ENCODE measurements at places on chromosomes 16 and 17.

DNA sequence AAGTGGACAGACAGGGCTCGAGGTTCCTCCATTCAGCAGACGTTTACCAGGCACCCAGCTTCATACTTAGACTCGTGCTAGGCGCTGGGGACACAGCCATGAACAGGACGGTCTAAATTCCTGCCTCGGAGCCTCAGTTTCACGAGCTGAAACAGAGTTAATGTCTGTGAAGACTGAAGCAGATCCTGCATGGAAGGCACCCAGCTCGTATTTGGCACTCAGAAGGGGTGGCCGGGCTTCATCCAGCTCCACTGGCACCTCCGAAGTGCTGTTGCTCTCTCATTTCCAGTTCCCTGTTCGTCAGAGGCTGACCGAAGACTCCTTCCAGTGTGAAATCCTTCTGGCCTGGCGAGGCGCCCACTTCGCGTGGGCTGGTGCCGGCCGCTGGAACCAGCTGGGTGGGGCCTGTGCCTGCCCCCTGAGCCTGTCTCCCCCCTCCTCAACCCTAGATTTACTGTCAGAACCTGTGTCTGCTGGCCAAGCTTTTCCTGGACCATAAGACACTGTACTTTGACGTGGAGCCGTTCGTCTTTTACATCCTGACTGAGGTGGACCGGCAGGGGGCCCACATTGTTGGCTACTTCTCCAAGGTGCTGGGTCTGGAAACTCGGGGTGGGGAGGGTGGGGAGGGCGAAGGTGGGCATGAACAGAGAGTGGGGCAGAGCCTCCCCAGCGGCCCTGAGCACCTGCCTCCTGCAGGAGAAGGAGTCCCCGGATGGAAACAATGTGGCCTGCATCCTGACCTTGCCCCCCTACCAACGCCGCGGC lies 5.8 kb downstream of the PRSS8 start:
- no peak for DNase-seq

DNA sequence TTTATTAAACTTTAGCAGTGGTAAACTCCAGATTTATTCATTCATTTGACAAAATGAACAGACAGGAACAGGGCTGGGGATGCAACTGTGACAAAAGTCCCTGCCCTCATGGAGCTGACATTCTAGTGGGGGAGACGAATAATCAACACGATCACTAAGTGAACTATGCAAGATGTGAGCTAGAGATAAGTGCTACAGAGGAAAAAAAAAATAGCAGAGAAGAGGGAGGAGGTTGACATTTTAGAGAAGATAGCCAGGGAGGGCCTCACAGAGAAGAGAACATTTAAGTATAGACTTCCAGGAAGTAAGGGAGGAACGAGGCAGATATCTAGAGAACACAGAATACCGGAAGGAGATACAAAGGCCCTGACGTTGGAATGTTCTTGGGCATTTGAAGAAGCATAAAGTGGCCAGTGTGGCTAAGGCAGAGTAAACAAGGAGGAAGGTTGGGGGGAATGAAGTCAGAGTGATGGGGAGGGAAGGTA lies 17.9 kb upstream of the AP1G1 start:
- no peak for DNase-seq

- no peak for DNase-seq
Observed at GRCh38 chr16:3799354-3799753, 81.2 kb downstream of the CREBBP start.

GRCh38 chr17:46002311-46002972 lies 3.4 kb downstream of the STH start:
- no peak for DNase-seq

GRCh38 chr17:39794249-39794970 lies 56.7 kb downstream of the GRB7 start:
- no peak for DNase-seq

- DNase-seq, result no peak
Observed at GRCh38 chr16:81600275-81600674, 155.7 kb downstream of the CMIP start.

DNA sequence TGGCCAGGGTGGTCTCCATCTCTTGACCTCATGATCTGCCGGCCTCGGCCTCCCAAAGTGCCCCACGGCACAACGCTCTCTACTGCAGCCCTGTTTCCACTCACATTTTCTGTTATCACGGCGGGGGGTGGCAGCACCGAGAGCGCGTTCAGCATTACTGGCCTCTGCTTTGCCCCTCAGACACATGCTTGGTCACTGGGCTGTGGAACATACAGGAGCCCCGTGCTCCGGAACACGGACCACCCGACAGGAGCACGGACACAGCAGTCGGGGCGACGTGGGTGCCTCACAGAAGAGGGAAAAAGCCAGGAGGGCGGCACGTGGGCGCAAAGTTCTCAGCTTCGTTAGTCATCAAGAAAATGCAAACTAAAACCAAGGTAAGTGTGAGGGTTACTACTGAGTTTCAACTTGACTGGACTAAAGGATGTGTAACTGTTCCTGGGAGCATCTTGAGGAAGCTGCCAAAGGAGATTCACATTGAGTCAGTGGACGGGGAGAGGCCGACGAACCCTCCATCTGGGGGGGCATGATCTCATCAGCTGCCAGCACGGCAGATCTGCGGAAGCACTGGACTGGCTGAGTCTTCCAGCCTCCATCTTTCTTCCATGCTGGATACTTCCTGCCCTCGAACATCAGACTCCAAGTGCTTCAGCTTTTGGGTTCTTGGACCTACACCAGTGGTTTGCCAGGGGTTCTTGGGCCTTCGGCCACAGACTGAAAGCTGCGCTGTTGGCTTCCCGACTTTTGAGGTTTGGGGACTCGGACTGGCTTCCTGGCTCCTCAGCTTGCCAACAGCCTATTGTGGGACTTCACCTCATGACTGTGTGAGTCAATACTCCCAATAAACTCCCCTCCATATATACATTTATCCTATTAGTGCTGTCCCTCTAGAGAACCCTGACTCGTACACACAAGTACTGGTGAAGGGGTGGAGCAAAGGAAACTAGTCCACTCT lies 106.8 kb downstream of the ZNF778 start:
- no peak for DNase-seq

DNA sequence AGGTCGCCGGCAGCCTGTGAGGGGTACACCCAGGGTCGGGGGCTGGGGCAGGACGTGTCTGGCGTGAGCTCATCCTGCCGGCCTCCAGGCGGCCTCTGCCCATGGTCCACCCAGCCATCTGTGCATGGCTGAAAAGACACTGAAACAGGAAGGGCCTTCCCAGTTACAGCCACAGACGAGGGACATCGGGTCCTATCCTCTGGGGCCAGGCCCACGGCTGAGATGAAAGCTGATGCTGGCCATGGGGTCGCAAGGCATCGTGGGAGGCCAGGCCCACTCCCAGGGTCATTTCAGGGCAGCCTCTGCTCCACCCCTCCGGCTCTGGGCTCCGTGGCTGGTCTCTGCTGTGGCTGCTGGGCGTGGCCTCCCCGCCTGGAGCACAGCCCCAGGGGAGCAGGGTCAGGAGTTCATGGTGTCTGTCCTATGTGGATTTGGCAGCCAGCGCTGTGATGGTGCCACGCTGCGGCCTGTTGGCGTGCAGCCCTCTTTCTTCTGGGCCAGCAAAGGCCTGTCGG lies 16.6 kb upstream of the ATP6V0C start:
- no peak for DNase-seq

DNA sequence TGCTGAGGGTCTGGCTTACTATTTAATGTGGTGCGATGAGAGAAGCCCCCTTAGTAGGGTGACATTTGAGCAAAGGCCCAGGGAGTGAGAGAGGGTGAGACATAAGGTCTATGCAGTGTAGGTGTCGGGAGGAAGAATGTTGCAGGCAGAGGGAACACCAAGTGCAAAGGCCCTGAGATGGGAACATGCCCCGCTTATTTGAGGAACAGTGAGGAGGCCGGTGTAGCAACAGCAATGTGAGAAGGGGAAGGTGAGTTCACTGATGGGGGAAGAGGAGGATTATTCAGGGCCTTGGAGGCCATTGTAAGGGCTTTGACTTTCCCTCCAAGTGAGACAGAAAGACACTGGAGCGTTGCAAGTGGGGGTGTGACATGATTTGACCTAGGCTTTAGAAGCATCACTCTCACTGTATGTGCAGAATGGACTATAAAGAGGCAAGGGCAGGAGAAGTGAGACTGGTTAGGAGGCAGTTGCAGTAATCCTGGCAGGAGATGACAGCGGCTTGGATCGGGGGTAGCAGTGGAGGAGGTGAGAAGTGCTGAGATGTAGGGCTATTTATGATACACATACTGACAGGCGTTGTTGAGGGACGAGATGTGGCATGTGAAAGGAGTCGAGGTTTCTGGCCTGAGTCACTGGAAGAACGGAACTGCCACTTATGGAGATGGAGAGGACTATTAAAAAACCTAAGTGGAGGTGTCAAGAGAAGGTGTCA lies 145.3 kb downstream of the SPECC1 start:
- DNase-seq, result no peak

- no peak for DNase-seq
Observed at GRCh38 chr17:34424814-34425491, 61.9 kb upstream of the CCL1 start.

DNA sequence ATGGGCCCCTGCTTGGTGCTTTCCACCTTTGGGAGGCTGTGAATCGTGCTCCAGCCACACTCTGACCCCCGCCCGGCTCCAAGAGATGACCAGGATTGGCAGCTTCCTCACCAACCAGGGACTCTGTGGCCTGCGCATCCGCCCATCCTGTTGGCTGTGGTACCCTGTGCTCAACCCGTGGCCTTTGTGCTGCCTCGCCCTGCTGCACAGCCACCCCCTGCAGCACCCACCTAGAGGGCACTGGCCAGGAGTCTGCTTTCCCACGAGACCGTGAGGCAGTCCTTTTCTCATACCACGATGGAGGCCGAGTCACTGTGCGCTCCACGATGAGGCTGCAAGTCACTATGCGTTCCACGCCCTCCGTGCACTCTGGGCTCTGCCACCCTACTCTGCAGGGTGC lies 19.4 kb downstream of the NME3 start:
- DNase-seq, result no peak

DNA sequence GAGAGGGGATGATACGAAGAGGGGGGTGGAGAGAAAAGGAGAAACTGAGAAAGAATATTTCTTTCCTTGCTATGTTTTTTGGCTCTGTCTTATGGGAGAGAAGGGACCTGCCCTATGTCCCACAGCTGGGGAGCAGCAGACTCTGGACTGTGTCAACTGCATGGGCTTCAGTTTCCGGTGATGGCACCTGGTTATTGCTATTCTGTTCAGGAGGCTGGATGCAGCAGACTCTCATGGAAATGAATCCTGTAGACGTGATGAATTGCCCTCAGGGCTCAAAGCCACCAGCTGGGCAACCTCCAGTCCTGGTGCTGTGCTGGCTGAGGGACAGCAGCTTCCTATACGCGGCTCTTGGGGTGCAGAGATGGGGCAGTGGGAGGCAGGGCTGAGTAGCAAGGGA lies 121.2 kb downstream of the HAPSTR1 start:
- no peak for DNase-seq

- DNase-seq, result no peak
Observed at GRCh38 chr16:59173408-59173831, 439.3 kb upstream of the GOT2 start.

GRCh38 chr16:89397331-89397861 lies 93.0 kb downstream of the ANKRD11 start:
- no peak for DNase-seq

DNA sequence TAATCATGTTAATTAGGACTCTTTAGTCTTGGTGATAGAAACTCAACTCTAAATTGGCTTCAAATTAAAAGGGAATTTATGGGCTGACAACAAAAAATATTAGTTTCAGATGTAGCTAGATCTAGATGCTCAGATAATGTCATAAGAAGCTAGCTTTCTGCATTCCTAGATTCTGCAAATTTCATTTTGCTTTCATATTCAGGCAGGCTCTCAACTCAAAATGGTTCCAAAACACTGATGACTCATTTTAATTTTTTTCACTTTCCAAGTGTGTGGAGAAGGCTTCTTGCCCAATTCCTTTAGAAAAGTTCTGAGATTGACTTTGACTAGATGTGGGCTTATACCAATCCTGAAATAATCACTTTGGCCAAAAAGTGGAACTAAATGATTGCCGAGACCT lies 236.7 kb upstream of the GOT2 start:
- DNase-seq, result no peak

- DNase-seq, result no peak
Observed at GRCh38 chr17:36495076-36495578, 8.6 kb downstream of the ZNHIT3 start.

Measured in SW 1271 (cell line).